Retinal pigment epithelial cell (primary cell): ENCODE measurements at places on chromosomes 7 and 10.

- DNase-seq: no peak
Observed at GRCh38 chr10:52447931-52448353, 133.9 kb downstream of the DKK1 start.

- no peak for DNase-seq
Observed at GRCh38 chr10:33777223-33777622, 442.8 kb upstream of the NRP1 start.

- no peak for DNase-seq
Observed at GRCh38 chr7:142796501-142797390, 26.0 kb downstream of the PRSS2 start.

GRCh38 chr7:55484834-55485233 is 87.5 kb downstream of the VOPP1 start:
- DNase-seq: no peak

GRCh38 chr10:22505911-22506685 is 160.8 kb downstream of the SPAG6 start:
- DNase-seq: peak; percentile 57

GRCh38 chr10:118042827-118043242 is 3.9 kb downstream of the RAB11FIP2 start:
- DNase-seq: no peak

DNA sequence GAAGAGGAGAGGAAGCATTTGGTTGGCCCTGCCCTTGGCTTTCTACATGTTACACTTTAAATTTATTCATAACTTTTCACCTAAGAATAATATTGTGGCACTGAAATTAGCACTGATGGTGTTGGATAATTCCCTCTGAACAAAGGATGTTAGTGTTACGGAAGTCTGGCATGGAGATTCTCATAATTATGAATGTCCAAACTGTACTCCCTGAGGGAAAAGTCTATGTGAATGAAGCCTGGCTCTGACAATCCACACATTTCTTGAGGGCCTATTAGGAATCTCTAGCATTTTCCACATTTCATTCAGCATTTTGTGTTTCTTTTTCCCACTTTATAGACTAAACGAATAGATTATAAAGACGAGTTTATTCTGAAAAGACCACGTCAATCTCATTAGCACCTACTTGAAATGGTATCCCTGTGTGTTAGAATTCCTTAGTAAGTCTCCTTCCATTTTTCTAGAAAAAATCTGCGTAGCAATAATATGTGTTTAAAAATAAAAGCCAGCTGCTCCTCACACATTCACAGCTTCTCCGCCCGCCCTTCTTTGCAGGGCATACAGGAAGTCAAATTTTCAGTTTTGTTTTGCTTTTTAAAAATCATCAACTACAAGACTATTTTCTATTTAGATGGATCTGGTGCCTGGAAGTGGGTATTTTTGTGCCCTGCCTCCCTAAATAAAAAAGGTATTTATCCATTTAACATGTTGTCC is 131.8 kb upstream of the PALS2 start:
- no peak for DNase-seq

GRCh38 chr7:118029826-118030422 is 154.0 kb upstream of the LSM8 start:
- peak; percentile 50 for DNase-seq

GRCh38 chr10:73623056-73623455 is 18.2 kb downstream of the MYOZ1 start:
- DNase-seq: no peak

DNA sequence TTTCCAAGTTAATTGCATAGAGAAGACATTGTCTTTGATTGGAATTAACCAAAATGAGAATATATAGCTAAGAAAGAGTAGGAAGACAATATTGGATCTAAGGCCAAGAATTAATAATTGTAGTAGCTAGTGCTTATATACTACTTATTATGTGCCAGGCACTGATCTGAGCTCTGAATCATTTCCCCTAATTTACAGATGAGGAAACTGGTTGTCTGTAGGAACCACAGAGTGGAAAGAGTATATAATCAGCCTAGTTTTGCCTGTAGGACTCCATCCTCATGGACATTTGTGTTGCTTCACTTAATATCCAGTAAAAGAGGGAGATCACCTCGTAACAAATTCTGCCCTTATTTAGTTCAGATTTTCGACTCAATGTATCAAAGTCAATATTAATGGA is 127.9 kb downstream of the ARID5B start:
- DNase-seq: no peak

GRCh38 chr7:37198906-37199485 is 249.7 kb downstream of the ELMO1 start:
- DNase-seq: peak; percentile 20

DNA sequence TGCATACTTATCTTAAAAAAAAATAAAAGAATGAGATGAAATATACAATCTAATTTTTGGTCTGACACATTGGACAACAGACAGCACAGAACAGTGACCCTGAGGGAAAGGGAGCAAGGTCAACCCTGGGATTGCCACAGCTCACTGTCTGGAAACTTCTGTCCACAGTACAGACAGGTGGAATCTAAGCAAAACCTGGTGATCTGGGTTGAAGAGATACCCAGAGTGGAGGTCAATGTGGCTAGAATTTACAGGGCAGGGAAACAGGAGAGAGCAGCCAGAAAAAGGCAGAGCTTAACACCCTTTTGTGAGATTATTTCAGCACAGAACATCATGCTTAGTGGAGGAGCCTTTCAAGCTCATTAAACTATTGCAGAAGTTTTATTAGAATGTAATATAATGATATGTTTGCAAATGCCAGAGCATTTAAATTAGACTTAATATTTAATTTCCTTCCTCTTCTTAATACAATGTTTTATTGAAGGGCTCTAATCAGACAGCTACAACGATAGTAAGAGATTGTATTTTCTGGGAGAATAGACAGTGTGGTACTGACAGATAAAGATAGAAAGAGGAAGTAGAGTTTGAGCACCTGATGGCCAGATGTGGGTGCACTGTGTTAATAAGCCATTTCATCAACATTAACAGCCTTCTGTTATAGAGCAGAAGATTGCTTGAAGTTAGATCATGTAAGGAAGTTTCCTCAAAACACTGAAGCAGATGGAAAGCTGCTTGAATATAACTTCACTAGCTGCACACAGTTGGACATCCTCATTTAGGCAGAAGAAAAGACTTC is 309.4 kb downstream of the HGF start:
- DNase-seq: no peak

DNA sequence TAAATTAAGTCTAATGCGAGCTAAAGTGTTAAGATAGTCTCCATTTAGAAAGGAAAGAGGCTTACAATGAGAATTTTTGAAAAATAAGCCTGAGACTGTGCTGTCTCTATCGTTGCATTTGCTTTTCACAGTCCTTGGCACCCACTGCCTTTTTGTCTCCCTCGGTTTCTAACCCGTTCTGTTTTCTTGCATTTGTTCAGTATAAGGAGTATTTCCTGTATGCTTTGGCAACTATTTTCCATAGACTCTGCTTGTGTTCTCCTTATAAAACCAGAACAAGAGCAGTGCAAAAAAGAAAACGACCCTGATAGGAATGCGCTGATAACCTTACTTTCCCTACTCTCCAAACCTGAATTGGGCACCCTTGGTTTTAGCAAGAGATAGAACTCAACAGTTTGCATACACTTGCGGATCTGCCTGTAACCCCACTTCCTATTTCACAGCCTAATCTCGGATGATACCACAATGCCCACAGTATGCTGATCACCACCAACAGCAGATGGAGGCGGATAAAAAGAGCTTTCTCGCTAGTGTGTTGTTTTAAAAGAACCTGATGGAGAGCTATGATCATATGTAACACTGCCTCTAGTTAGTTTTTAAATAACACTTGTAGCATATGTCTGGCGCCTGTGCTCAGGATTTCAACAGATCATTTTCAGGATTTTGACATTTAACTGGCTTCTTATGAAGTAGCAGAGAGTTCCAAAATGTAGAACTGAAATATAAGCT is 1.6 kb upstream of the ARHGAP12 start:
- no peak for DNase-seq

DNA sequence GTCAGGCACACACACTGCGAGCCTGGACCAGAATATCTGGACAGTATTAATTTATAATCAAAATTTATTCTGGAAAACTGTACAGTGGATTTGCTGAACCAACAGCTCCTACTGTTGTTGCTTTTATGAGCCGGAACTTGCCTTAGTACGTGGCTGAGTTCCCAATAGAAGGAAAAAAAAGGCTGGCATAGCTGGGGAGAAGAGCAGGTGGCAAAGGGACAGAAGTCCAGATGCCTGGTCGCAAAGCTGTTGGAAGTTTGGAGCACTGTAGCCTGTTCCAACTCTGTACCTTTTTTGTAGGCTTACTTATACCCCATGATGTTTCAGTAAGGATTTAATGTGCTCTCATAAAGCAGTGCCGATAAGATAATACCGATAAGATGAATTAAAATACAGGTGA is 333.8 kb downstream of the ABCA13 start:
- no peak for DNase-seq

GRCh38 chr7:2645274-2645868 is 13.6 kb downstream of the TTYH3 start:
- no peak for DNase-seq

DNA sequence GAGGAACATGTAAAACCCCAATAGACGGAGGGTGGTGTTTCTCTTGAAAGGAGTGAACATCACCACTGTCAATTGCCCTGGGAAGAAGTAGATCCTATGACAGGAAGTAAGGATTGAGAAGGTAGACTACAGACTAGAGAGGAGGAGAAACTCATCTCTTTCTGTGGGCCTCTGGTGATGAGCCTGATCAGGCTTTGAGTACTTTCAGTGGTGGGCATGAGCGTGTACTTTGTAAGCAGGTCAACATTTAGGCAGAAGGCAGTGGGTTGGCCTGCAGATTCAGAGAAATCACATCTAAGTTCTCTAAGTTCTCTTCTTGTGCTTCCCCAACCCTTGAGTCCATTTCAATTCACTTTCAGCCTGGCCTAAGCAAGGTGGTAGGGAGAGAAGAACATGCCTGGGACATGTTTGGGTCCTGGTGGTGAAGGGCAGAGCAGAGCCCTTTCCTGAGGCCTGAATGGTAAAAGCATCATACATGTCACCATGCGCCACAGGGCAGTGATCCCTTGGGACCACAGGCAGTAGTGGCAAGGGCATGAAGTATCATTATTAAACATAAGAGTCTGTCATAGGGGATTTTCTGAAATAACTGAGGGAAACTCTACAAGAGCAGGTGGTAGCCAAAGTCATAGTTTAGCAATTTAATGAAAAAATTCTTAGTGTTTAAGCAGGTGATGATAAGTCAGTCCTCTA is 56.4 kb upstream of the ANKRD1 start:
- no peak for DNase-seq

- DNase-seq: peak; percentile 91
Observed at GRCh38 chr10:22849077-22849805, 78.6 kb upstream of the ARMC3 start.

- DNase-seq: no peak
Observed at GRCh38 chr7:29038463-29038862, 80.3 kb upstream of the TRIL start.

GRCh38 chr10:51083356-51083853 is 9.1 kb downstream of the PRKG1 start:
- no peak for DNase-seq

DNA sequence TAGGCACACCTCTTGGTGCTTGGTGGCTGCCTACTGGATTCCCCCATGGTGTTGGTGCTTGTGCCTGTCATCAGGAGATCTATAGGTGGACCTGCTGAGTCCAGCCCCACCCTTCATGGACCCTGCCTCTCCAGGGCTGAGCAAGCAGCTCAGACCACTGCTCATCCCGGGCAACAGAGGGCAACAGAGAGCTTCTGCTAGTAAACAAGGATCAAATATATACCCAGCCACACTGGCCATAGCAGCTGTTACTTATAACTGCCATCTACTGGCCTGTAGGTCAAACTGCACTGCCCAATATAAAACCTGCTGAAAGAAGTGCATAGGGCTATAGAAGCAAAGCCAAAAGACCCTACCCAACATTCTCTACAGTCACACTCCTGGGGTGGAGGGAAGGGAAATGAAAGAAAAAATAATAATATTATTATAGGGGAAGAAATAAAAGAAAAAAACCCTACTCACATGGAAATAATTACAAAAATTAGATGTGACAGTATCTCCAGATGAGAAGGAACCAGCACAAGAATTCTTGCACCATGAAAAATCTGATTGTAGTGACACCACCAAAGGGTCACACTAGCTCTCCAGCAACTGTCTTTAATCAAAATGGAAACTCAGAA is 54.9 kb upstream of the ZNF800 start:
- DNase-seq: peak; percentile 13

GRCh38 chr7:117119192-117119924 is 166.1 kb downstream of the ST7 start:
- DNase-seq: no peak

GRCh38 chr7:36037121-36037662 is 115.9 kb upstream of the EEPD1 start:
- DNase-seq: peak; percentile 98

GRCh38 chr10:484441-484924 is 205.0 kb downstream of the DIP2C start:
- DNase-seq: no peak

DNA sequence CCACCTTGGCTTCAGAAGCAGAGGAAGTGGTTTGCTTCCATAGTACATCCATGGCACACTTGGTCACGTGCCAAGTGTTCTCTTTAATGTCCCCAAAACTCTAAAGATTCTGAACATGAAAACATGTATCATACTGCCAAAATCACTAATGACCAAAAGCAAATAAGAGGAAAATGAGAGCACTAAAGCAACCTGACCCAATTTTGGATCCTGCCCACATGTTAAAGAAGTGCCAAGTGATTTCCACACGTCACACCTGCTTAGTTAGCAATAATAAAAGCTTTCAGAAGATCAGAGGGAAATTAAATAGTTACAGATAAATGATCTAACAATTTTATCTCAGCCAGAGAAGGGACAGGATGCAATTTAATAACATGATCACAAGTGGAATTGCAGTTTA is 1170.0 kb downstream of the XPNPEP1 start:
- no peak for DNase-seq

DNA sequence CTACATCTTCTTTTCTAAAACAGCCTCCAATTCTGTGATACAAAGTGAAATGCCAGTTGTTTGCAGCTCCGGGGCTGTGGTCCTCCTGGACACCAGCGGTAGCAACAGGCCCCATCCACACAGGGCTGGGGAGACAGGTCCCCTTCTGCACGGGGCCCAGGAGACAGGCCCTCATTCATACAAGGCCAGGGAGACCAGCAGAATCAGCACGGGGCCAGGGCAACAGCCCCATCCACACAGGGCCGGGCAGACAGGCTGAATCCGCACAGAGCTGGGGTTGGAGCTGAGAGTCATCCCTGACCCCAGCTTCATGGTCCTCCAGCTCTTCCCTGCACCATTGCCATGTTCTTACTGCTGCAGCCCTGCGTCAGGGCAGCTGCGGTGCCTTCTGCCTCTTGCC is 238.6 kb downstream of the MGMT start:
- DNase-seq: no peak

- DNase-seq: no peak
Observed at GRCh38 chr10:23988006-23988405, 220.9 kb upstream of the KIAA1217 start.

- DNase-seq: no peak
Observed at GRCh38 chr7:29289156-29290021, 94.8 kb downstream of the CHN2 start.
